NCI-H1105 (cell line): ENCODE measurements at places on chromosomes 16 and 17.

GRCh38 chr17:47686276-47686635 lies 7.7 kb upstream of the TBKBP1 start:
- DNase-seq: no peak

GRCh38 chr17:57861000-57861789 lies 11.4 kb upstream of the MRPS23 start:
- no peak for DNase-seq

DNA sequence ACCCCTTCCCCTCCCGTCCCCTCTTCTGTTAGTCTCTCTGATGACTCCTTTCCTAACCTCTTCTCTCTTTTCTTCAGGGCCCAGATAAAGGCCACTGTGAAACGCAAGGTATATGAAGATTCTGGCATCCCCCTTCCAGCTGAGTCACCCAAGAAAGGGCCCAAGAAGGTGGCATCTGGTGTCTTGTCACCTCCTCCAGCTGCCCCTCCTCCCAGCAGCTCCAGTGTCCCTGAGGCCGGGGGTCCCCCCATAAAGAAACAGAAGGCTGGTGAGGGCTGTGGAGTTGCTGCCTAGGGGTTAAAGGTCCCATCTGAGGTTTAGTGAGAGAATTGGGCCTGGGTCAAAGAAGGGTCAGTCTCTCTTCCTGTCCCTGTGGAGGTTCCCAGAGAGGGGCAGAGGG lies 4.0 kb downstream of the RNASEK start:
- no peak for DNase-seq

DNA sequence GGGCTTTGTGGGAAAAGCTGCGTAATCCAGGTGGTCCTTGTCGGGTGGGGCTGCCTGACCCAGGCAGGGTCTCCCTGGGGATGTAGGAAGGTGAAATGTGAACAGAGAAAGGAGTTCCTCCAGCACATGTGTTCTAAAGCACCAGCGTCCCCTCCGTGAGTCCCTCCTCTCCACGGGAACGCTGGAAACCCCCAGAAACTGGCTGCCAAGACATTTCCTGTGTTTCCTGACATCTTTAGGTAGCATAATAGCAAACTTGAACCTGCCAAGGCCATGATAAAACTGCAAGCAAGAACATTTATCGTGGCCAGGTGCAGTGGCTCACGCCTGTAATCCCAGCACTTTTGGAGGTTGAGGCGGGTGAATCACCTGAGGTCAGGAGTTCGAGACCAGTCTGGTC lies 12.6 kb upstream of the PYDC1 start:
- no peak for DNase-seq

DNA sequence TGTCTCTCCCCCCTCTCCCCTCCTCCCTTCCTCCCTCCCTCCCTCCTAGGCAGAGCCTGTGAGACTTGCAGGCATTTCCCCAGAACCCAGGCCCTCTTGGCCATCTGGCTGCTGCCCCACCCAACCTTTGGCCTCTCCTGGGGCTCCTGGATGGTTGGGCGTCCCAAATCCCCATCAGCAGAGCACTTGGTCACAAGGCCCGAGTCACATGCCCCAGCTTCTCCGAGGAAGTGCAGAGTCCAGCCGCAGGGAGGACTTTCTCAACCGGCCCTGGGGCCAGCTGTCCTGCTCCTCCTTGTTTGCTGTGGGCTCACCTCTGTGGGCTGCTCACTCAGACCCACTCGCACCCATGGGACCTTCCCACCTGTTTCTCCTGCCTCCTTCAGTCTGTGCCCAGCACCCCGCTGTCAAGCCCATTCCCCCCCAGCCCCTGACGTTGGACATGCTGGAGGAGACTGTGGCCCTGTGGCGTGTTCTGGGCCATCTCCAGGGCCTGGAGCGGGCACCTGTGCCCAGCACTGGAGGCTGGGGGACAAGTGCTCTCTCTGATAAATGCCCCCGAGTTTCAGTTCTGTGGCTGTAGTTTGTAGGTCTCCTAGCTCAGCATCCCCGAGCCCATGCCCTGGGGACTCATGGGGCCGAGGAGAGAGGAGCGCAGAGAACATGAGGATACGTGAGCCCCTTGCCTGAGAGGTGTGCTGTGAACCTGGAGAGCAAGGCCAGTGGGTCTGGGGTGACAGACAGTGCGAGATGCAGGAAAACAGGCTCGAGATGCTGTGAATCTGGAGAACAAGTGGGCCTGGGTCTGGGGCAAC lies 42.3 kb upstream of the ZNF750 start:
- no peak for DNase-seq

DNA sequence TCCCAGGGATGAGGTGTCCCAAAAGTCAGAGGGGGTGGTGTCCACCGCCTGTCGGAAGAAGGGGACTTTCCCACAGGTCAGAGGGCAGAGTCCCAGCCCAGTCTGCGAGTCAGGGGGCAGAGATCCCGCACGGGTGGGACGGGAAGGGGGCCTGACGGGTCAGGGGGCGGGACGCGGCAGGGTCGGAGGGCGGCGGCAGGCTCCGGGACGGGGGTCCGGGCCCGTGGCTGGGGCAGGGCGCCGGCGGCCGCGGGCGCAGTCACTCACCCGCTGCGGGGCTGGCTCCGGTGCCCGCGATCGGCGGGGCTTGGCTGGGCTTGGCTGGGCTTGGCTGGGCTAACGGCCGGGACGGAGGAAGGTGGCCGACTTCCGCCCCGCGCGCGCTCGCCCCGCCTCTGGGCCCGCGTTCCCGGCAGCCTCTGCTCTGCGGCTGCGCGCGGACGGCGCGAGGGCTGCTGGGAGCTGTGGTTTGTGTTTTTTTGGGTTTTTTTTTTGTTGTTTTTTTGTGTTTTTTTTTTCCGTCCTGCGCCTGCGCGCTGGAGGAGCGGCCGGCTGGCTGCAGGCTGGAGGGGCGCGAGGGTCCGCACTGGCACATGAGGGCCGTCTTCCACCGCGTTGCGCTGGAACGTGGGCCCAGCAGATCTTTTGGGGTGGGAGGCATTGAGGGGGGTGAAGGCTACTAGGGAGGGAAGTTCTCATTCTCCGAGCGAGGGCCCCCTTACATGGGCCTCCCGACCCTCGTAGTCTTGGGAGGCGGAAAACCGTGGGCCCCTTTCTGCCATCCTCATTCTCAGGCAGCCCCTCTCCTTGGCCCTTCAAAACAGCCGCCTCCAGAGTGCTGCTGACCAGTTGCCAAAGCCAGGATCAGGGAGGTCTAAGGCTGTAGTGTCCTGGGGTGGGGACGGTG lies at the start of gene CANT1:
Gene CANT1, minus strand, starts transcription at position 368 of the 907 bp plus-strand sequence. CDS start 12,142 bp downstream, outside the sequence.
- peak; percentile 68 for DNase-seq

DNA sequence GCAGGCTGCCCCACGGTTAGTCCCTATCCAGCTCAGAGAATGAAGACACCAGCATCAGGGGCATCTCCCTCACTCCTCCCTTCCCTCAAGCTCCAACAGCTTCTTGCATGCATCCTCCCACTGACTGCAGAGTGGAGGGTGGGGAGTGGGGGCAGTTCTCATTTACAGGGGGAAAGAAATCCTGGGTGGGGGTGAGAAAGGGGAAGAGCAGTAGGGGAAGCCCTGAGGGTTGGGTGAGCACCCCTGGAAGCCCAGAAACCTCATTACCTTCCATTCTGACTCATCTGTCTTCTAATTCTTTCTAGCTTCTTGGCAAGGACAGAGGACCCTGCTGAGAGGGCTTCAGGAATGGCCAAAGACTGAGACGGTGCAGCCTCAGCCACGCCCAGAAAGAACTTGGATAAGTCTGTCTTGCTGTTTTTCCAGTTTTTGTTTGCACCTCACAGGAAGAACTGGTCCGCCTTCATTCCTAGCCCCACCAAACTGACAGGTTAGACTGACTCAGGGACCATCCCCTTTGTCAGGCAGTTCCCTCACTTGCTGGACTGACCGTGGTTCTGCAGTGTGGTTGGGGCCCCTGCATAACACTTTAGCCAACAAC lies 52.5 kb upstream of the WSB1 start:
- no peak for DNase-seq

- no peak for DNase-seq
These were observed 103.1 kb upstream of the CHMP6 start for GRCh38 chr17:80888276-80889160.

GRCh38 chr17:63751806-63752205 lies 10.2 kb upstream of the STRADA start:
- no peak for DNase-seq

GRCh38 chr17:76004750-76005262 lies 4.2 kb downstream of the CDK3 start:
- DNase-seq: no peak

- no peak for DNase-seq
These were observed 307.5 kb downstream of the CPPED1 start for GRCh38 chr16:12496186-12496585.

DNA sequence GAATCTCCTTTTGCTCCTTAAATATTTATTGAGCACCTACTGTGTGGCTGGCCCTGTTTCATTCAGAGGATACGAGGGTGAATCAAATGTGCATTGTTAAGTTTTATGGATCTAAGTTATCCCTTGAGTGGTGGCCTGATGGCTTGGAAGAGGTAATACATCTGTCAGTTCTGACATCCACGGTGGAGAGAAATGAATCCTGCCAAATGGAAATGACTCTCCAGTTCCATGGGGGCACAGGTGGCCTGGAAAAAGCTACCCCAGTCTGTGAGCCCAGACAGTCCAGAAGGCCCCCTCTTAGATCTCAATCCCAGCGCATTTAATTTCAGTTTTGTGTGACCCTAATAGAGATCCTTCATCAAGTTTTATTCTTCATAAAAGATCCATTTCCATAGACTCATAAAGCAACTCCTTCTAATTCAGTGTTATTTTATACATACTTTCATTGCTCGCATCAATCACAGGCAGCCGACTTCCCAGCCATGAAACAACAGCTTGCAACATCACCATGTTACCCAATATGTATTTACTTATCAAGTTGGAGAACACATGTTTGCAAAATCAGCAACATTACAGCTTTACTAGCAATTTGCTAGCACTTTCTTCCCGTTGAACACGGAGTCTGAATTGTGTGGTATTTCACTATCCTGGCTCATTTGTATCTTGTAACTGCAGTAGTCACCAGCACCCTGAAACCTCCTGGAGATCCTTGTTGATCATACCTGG lies 334.8 kb upstream of the HSBP1 start:
- no peak for DNase-seq

GRCh38 chr16:16917191-16917785 lies 538.3 kb downstream of the NPIPA7 start:
- no peak for DNase-seq

GRCh38 chr16:62060089-62060488 lies 23.9 kb upstream of the CDH8 start:
- no peak for DNase-seq

DNA sequence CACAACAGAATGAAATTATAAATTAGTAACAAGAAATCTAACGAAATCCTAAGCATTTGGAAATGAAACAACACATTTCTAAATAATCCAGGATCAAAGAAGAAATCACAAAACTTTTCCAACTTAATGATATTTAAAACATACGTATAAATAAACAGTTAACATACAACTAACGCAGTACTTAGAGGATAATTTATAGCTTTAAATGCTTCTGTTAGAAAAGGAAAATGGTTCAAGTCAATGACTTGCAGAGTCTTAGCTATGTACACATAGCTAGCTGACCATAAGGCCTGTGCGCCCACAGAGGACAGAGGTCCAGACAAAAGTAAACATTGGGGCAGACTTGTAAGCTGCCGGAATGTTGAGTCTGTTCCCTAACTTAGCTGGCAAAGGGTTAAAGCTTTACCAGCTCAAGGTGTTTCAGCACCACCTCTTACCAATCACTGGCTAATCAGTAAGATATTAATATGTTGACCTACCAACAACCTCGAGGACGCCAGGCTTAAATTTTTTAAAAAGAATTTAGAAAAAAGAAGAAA lies 84.6 kb downstream of the PARN start:
- no peak for DNase-seq

- no peak for DNase-seq
These were observed 51.4 kb upstream of the WSCD1 start for GRCh38 chr17:6018788-6019187.

- peak; percentile 66 for DNase-seq
These were observed 113.2 kb downstream of the SPECC1 start for GRCh38 chr17:20122254-20122879.

GRCh38 chr16:17271687-17272086 lies 199.1 kb downstream of the XYLT1 start:
- no peak for DNase-seq

DNA sequence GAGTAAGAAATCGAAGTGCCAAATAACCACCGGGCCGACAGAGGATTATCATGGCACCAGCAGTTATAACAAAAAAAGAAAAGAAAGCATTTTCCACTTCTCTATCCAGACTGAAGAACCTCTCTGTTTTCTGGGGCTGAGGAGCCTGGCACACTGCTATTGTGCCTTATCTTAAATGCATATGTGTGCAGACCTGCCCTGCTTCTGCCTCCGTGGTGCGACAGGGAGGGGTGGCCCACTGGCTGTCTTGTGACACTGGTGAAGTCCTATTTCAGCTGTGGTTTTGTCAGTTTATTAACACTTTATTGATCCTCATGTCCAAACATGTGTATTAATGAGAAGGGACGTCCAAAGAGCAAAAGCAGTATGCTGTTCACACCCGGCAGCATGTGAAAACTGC lies 55.4 kb downstream of the CDK5R1 start:
- DNase-seq: no peak

GRCh38 chr16:26762594-26762993 lies 304.1 kb upstream of the C16orf82 start:
- no peak for DNase-seq

DNA sequence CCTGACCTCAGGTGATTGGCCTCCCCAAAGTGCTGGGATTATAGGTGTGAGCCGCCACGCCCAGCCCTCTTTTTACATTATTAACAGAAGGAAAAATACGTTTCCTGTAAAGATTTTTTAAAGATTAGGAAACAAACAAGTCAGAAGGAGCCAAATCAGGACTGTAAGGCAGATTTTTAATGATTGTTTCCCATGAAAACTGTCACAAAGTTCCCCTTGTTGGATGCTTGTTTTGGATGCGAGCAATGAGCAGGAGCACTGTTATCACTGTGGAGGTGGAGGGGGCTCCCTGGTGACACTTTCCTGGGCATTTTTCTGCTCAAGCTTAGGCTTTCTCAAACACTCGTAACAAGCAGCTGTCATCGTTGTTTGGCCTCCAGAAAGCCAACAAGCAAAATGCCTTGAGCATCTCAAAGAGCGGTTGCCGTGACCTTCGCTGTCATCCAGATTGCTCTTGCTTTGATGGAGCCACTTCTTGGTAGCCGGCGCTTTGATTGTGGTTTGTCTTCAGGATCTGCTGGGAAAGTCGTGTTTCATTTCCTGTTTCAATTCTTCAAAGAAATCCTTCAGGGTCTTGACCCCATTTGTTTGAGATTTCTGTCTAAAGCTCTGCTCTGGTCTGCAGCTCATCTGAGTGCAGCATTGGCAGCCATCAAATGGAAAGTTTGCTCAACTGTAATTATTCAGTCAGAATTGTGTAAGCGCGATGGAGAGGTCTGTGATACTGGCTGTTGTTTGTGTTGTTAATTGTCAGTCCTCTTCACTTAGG lies 128.7 kb downstream of the RPTOR start:
- DNase-seq: peak; percentile 5

- DNase-seq: no peak
These were observed 235.2 kb upstream of the CDH5 start for GRCh38 chr16:66131156-66131807.

GRCh38 chr16:84613408-84614072 lies 4.3 kb downstream of the COTL1 start:
- DNase-seq: no peak

DNA sequence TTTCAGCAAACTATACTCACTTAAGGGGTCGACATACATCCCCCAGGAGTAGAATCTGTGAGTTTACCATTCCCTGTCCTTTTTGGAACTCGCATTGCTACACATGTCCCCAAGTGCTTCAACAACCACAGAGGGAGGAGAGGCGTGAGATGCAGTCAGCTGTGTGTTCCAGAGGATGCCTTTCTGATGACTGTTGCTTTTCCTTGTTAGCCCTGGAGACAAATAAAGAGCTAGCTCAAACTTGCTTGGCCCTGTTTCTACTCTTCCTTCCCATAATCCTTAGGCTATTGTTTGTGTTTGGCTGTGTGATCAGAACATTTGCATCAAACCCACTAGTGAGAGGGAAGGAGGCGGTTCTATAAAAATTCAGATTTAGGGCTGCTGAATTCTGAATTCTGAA lies 264.0 kb downstream of the ENGASE start:
- no peak for DNase-seq
